ENCODE measurements at places on chromosomes 3 and 15.

- peak; percentile 27 for DNase-seq
Measured at GRCh38 chr3:126266291-126266840, 86.0 kb upstream of the ALDH1L1 start.

DNA sequence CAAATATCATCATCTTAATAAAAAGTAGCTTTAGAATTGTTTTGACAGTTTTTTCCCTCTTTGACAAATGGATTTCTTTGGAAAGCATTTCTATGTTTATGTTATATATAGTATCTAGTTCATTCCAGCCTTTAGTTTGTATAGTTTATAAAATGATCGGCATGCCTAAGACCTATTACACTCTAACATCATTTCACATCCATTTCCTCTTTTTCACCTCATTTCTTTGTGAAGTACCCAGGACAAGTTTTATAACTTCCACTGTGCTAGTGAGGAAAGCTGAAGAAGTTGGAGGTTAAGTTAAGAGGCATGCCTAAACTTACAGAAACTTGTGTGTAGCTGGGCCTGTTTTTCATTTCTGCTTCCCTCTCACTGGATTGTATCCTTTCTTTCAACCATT lies 178.4 kb downstream of the TP63 start:
- no peak for DNase-seq

- no peak for DNase-seq
Measured at GRCh38 chr15:62929000-62929357, 113.6 kb upstream of the TPM1 start.

- no peak for DNase-seq
Measured at GRCh38 chr3:122219242-122219872, 35.9 kb downstream of the CASR start.

GRCh38 chr3:72301779-72302178 lies 516.8 kb upstream of the PROK2 start:
- no peak for DNase-seq

DNA sequence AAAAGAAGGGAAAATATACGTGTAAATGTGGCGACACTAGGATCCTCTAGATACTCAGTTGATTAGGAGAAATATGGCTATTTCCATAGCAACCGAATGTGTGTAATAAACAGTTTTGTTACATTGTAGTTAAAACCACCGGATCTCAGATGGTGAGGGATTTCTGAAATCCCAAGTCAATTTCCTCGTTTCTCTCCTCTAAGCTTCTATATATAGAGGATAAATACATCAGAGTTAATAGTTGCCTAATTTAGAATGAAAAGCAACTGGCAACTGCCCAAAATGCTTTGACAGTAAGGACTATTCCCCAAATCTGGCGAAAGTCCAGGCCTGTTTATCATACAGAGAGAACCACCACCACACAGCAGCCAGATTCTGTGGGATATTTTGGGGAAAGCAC lies 112.6 kb downstream of the GABRB3 start:
- no peak for DNase-seq

DNA sequence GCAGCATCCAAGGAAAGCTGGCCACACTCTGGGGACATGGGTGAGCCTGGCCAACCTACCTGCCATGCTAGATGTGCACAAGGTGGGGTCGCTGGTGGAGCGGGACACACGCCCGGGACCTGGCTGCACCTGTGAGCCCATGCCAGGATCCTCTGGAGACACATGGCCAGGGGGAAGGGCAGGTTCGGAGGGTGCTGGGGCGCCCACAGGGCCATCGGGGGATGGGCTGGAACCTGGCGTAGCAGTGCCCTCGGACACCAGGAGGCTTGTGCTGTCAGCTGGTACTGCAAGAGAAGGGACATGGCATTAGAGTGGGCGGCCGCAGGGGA lies 143.4 kb downstream of the NSMCE3 start:
- no peak for DNase-seq

- no peak for DNase-seq
Measured at GRCh38 chr15:59340325-59340724, 32.3 kb downstream of the MYO1E start.

GRCh38 chr3:55443346-55443745 lies 43.8 kb downstream of the WNT5A start:
- no peak for DNase-seq

GRCh38 chr3:27072810-27073651 lies 296.2 kb downstream of the NEK10 start:
- DNase-seq: no peak

DNA sequence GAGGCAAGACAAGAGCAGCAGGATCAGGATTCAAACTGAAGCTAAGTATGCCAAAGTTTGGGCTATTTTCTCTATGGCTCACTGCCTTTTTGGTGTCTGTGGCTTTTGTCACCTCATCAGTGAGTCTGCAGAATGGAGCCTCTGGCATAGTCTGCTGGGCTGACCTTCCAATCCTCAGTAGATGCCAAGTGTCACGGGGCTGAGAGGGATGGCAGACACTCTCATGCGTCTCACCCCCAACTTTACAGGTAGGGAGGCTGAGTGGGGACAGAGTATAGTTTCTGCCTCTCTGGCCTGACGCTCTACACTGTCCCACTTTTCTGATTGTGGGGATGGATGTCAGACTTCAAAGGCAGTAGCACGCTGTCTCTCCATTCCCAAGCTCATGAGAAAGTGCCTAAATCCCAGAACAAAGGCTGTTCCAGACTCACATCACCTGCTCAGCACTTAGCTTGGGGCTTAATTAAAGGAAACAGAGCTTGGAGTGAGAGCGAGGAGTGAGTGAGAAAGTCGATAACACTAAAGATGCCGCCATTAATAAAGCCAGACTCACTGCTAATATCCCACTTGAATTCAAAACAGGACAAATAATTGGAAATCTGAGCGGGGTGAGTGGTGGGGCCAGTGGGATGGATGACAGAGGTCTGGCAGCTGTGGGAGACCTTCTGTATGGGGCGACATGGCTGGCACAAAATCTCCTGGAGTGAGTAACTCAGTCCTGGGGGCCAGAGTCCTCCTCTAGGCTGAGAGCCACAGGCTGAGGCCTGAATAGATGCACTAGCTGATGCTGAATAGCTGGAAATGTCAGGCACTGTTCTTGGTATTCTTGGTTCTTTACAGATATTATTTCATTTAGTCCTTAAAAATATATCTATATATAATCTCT lies 78.4 kb upstream of the MRPS22 start:
- DNase-seq: no peak

- DNase-seq: no peak
Measured at GRCh38 chr3:31668242-31668641, 135.5 kb downstream of the STT3B start.

GRCh38 chr3:141382571-141382970 lies 14.3 kb downstream of the ZBTB38 start:
- DNase-seq: no peak

- DNase-seq: no peak
Measured at GRCh38 chr3:177245250-177245649, 48.0 kb upstream of the TBL1XR1 start.

GRCh38 chr3:73542136-73542535 lies 82.6 kb downstream of the PDZRN3 start:
- DNase-seq: no peak

DNA sequence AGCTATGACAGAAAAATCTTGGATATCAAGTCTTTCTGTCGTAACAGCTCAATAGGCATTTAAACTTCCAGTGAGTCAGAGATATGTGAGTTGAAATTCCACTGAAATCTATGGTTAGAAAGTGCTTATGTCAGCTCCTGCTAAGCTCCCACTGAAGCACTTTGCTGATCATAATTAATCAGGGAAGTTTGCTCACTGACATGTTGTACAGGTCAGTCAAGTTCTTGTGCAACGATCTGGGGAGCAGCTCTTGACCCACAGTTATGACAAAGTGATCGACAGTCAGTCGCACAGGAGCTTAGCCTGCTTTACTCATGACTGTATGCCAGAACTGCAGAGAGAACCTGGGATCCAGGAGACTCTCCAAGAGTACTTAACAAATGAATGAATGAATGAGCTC lies 453.5 kb downstream of the SOX2 start:
- peak; percentile 34 for DNase-seq

DNA sequence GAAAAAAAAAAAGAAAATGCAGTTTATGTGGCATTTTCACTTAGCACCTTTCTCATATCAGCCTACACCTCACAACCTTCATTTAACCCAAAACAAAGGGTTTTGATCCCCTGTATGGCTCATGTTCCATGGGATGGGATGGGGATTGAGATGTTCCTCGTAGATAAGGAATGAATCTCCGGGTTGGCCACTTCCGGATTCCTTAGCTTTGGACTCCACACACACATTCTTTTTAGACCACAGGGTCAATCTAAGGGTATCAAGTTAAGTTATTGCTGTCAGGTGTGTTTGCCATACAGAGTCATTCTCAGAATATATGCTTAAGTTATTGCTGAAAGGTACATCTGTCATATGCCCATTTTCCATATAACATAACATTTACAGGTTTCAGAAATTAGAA lies 301.4 kb upstream of the TGFBR2 start:
- DNase-seq: no peak

- DNase-seq: no peak
Measured at GRCh38 chr15:33551860-33552259, 241.1 kb downstream of the RYR3 start.

- DNase-seq: no peak
Measured at GRCh38 chr3:63538919-63539318, 113.6 kb upstream of the SNTN start.

DNA sequence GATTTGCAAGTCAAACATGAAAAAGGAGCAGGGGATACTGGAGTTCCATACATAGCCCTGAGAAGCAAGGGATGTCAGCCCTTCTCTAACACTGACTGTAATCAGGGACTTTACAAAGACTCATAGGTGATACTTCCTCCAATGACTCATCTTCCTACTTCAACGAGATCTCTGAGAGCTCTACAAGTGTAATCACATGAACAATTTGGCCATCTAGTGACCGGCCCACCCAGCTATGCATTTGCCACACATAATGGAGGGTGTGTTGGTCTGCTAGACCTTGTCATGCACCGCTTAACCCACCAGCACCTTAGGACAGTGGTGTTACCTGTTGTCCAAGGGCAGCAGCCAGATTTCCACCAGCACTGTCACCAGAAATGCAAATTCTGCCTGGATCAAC lies 75.3 kb downstream of the NCEH1 start:
- DNase-seq: no peak

GRCh38 chr15:32657941-32658340 lies 16.4 kb downstream of the SCG5 start:
- no peak for DNase-seq

- DNase-seq: no peak
Measured at GRCh38 chr3:124802702-124803101, 72.5 kb downstream of the UMPS start.

DNA sequence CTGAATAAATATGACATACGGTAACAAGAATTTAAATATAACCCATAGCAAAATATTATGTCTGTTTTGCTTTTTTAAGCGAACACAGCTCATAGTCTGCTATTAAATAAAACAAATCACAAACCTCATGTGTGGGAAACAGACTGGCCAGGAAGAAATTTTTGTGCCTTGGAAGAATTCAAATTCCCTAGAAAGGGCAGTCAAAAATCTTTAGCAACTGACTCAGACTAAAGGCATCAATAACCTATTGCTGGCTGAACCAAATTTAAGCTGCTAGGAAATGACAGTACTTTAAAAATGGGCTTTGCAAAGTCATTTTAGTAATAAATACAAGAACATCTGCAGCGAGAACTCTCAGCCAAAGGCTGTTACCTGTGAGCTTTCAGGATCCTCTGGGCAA lies 151.4 kb downstream of the PLD1 start:
- peak; percentile 58 for DNase-seq

DNA sequence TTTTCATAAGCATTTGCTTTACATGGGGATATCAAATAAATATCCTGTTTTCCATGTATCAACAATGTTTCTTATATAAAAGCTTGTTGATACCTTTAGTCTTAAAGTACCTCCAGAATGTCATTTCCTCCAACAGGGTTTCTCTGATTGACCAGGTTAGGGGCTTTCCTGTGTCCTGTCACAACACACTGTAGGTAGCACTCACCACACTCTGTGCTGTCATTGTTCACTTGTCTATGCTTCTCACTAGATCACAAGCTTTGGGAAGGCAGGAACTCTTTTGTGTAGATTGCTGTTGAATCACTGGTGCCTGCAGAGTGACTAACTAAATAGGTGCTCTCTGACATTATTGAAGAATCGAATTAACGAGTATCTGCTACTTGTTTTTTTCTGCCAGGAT lies 49.8 kb downstream of the USP50 start:
- DNase-seq: no peak

GRCh38 chr3:42476225-42477125 lies 26.0 kb upstream of the VIPR1 start:
- no peak for DNase-seq

GRCh38 chr15:60589253-60589652 lies 110.3 kb upstream of the ICE2 start:
- no peak for DNase-seq

DNA sequence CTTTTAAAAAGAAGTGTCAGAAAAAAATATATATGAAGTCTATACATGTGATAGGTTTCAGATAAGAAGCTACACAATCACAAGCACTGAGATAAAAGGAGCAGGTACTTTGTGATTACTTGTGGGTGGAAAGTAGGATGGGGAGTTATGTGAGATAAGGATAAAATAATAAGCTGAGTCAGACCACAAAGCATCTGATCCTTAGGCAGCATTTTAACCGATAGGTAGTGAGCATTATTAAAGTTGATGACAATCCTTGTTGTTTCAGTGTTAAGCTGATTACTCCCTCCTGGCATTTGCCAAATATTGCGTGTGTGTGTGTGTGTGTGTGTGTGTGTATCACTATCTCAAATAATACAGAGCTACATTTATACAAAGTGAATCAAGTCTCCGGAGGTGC lies 483.1 kb downstream of the NAALADL2 start:
- DNase-seq: no peak

DNA sequence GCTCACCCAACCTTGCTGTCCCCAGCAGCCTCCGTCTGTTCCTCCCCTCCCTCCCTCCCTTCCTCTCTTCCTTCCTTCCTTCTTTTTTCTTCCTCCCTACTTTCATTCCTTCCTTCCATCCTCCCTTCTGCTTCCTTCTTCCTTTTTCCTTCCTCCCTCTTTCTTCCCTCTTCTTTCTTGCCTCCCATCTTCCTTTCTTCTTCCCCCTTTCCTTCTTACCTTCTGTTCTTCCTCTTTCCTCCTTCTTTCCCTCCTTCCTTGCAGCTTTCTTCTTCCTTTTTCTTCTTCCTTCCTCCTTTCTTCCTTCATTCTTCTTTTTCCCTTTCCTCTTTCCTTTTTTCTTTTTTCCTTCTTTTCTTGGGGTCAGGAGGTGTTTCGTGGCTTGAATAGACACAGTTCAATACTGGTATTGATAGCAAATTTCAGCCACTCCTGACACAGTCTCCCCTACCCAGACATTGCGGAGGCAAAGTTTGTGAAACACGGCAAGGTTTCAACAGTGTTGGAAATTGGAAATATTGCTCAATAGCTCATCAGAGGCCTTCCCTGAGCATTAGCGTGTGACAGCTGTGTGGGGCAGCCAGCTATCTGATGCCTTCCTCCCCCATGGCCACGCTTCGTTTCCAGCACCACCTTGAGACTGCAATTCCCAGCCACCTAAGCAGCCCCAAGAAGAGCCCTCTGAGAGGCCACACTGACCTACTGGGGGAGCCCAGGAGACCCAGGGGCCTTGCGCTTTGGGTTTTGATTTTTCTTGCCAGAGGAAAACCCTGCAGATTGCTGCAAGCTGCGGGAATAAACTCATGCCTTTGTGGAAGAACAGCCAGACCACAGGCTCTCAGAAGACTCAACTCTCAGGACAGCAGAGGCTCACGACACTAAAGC lies 82.2 kb downstream of the KLF15 start:
- no peak for DNase-seq

GRCh38 chr3:170585937-170586310 lies at the start of gene SLC7A14:
TSS of gene SLC7A14 (minus strand) at chr3:170586075. CDS start at chr3:170526936, 59,139 bp downstream.
- no peak for DNase-seq
